ENCODE measurements at places on chromosomes 12 and 14. TPM values are rescaled to one million over a fixed set of nuclear protein-coding genes. Genes with fewer than 3 reads are reported as not detected.
A peak's percentile ranks its signal among the peaks of the same experiment; 100 is the strongest.

DNA sequence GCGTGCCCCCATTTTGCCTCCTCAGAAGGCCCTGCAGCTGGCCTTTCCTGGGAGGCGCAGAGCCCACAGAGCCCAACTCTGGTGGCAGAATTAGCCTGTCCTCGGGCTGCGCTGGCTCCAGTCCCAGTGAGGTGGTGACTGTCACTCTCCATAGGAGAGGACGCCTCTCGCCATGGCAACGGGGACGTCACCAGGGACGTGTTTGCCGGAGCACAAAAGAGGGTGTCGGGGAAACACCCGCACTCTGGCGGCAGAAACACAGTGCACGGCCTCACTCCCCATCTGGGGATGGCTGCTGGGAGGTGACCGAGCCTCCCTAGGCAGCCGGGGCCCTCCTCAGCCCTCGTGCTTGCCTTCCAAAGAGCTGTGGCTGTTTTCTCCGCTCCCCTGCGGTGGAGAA, 50.2 kb upstream of the NCOR2 start:
- no peak overlapping the region for H3K27ac ChIP-seq
- H3K4me3 ChIP-seq: no peak overlapping the region
- H3K27me3 ChIP-seq: no peaks in the 10 kb centered on the region

DNA sequence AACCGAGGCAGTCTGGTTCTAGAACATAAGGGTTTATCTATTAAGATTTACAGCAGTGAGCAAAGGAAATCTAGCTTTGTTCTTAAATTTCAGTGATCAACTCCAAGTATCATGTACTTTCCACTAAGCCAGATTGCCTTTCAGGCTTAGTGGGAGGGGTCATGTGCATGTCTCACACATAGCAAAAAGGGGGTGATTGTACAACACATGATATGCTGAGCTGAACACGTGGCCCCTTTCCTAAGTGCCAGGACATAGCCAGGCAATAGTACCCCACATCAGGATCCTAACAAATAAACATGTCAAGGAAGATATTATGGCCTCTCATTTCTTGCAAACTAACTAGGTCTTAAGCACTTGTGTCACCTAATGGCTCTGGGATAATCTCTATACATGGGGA, 347.2 kb downstream of the C12orf75 start:
- H3K4me1 ChIP-seq: no peaks in the 10 kb centered on the region
- no peaks in the 10 kb centered on the region for H3K27me3 ChIP-seq
- H3K4me3 ChIP-seq: no peak overlapping the region
- H3K36me3 ChIP-seq: no peaks in the 10 kb centered on the region
- no peak for DNase-seq
- H3K27ac ChIP-seq: no peak overlapping the region

- no peak overlapping the region for H3K27ac ChIP-seq
- H3K4me1 ChIP-seq: no peaks in the 10 kb centered on the region
- H3K4me3 ChIP-seq: no peak overlapping the region
- DNase-seq: no peak
These were observed 151.5 kb upstream of the MGAT4C start for GRCh38 chr12:86407620-86408208.

ADAM21 gene
- not detected for total RNA-seq

DNA sequence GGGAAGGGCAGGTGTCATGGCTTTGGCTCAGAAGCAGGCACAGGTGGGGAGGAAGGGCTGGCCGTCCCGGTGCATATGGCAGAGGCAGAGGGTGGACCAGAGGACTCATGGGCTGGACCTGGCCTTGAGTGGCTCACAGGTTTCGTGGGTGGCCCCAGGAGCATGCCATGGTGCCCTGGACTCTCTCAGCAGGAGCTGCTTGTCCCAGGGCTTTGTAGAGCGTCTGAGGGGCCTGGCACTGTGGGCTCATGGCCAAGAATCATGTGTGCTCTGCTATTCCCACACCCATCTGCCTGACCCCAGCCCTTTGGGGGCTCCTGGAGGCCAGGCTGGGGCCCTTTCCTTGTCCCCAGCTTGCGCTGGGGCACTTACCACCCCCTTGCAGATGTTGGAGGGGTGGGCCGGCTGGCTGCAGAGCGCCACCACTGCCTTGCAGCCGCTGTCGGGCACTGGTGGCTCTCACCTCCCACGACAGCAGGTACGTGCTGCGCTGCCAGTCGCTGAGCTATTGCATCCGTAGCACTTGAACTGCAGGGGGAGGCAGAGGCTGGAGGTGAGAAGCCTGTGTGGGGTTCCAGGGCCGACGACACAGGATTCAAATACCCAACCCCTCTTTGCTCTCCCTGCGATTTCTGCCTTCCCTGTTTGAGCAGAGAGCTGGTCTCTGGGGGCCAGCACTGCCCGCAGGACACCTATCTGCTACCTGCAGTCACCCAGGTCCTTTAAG, 187.4 kb upstream of the PRMT8 start:
- H3K27me3 ChIP-seq: no peaks in the 10 kb centered on the region
- DNase-seq: peak; percentile 74
- no peak overlapping the region for H3K27ac ChIP-seq
- H3K36me3 ChIP-seq: no peaks in the 10 kb centered on the region
